ENCODE measurements at places on chromosomes 3 and 15. TPM values are rescaled to one million over a fixed set of nuclear protein-coding genes. Genes with fewer than 3 reads are reported as not detected.

OCA2 gene
- total RNA-seq: 2.7 TPM

PLIN1 gene
- under 0.01 TPM for total RNA-seq

ITIH1 gene
- total RNA-seq: not detected

SPINK8 gene
- total RNA-seq: not detected

HTR3E gene
- not detected for total RNA-seq

SLC2A2 gene
- not detected for total RNA-seq

BBX gene
- 18.2 TPM for total RNA-seq
